HS-5 (cell line): ENCODE measurements at places on chromosomes 5 and 9.

DNA sequence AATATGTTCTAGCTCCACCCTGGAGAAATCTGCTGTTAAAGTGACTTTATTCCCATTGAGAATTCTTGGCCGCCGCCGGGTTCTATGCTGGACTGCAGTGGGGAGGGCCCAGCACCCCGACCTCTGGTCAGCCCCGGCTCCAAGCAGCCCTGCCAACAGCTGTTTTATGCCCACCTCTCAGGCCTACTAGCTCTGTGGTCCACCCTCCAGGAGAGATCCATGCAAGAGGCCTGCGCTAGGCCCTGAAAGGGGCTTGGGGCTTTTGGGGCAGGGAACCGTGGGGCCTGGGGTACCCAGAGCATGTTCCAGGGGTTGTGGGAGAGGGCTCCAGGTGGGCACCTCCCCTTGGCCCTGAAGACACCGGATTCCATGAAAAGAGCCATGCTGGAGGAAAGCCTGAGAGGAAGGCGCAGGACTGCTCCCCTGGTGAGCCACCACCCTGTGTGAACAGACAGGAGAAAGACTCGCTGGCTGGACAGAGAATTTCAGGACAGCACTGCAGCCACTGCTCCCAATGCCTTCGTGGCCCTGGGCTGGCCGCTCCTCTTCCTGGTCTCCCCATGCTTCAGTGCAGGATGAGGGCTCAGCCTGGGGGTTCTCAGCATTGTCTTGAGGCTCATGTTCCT, 44.6 kb upstream of the RUFY1 start:
- no peak for DNase-seq

- DNase-seq = no peak
Observed at GRCh38 chr9:135976944-135977343, 15.8 kb upstream of the UBAC1 start.

DNA sequence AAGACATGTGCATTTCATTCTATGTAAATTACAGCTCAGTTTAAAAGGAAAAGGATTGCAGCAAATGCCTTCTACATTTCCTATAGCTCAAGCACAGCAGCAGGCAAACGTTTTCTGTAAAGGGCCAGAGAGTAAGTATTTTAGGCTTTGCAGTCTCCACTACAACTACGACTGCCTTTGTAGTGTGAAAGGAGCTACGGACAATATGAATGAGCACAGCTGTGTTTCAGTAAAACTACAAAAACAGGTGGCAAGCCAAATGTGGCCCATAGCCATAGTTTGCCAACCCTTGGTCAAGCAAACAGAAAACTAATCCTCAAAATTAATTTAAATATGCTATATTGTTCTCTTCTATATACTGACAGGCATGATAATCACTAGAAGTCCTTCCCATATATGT, 7.2 kb downstream of the PTBP3 start:
- DNase-seq = no peak

DNA sequence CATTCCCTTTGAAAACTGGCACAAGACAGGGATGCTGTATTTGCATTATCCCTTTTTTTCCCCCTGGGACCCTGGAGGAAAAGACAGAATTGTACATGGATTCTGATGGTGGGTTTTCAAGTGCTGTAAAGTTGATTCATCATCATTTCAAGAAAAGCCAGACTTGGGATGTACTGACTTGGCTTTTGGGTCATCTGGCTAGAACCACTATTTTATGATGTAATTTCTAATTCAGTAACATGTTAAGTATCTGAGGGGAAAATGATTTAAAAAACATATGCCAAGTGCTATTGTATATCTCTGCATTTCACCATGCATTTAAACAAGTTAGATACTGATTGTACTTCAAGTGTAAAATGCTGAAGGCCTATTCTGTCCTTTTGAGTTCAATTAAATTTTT, 15.2 kb upstream of the MAP3K1 start:
- no peak for DNase-seq

DNA sequence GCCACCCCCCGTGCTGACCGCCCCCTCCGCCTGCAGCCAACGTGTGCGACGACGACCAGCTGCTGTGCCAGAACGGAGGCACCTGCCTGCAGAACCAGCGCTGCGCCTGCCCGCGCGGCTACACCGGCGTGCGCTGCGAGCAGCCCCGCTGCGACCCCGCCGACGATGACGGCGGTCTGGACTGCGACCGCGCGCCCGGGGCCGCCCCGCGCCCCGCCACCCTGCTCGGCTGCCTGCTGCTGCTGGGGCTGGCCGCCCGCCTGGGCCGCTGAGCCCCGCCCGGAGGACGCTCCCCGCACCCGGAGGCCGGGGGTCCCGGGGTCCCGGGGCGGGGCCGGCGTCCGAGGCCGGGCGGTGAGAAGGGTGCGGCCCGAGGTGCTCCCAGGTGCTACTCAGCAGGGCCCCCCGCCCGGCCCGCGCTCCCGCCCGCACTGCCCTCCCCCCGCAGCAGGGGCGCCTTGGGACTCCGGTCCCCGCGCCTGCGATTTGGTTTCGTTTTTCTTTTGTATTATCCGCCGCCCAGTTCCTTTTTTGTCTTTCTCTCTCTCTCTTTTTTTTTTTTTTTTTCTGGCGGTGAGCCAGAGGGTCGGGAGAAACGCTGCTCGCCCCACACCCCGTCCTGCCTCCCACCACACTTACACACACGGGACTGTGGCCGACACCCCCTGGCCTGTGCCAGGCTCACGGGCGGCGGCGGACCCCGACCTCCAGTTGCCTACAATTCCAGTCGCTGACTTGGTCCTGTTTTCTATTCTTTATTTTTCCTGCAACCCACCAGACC, 80.2 kb downstream of the NTNG2 start:
- no peak for DNase-seq

DNA sequence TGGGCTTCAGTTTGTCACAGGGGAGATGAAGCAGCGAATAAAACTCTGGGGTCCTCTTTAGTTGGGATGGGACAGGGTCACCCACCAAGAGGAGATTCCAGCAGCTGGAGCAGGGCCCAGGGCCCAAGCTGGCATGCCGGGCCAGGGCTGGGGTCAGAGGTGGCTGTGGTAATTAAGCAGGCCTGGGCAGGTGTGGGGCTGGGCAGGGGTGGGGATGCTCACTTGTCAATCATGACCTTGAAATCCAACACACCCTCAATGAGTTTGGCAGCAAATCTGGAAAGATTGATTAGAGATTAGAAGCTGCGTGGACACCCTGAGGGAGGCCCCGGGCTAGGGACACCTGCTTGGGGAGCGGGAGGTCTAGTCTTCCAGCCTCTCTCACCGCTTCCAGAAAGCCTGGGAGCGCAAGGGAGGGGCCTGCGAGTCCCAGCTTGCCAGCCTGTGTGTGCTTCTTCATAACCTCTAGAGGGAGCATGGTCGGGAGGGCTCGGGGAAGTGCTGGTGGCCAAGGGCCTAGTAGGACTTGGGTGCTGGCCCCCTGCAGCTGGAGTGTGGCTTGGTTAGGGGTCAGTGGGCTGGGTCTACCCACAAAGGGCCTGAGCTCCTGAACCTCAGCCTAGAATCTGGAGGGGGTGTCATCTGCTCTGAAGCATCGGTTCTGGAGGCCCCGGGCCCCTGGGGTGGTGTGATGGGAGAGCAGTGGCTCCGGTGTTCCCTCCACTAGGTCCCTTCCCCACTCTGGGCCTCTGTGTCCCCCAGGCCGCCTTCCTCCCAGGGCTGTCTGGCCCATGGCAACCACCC, 7.6 kb downstream of the CRAT start:
- DNase-seq = no peak

GRCh38 chr5:107888541-107888940, 217.8 kb upstream of the EFNA5 start:
- no peak for DNase-seq

- no peak for DNase-seq
Observed at GRCh38 chr9:114497236-114497635, 8.0 kb downstream of the WHRN start.

GRCh38 chr9:108244686-108245085, 611.1 kb downstream of the ACTL7B start:
- no peak for DNase-seq

GRCh38 chr9:17624571-17624970, 45.7 kb downstream of the SH3GL2 start:
- no peak for DNase-seq
